ENCODE measurements at places on chromosomes 5 and 9. TPM values are rescaled to one million over a fixed set of nuclear protein-coding genes. Genes with fewer than 3 reads are reported as not detected.
A peak's percentile ranks its signal among the peaks of the same experiment; 100 is the strongest.

DNA sequence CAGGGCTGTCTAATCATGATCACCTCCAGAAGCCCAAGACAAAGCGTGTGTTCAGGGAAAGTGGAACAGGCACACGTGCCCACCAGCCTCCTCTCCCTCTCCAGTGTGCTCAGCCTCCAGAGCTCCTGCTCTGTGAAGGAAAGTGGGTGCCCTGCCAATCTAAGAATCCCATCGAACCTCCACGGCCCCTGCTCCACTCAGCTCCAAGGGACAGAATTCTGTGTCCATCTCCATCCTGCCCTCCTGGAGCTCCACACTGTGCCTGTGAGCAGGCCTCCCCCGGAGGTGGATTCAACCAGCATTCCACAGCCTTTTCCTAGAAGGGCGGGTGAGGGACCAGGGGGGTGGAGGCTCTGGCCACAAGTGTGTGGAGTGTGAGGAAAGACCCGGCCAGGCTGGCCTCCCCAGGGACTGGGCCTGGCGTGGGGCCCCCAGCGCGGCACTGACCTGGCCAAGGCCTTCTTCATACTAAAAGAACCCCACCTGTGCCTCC lies 6.0 kb downstream of the EEIG1 start:
- no peak for DNase-seq

GRCh38 chr5:176883700-176884570 lies 15.2 kb downstream of the HK3 start:
- no peak for DNase-seq

- no peak for DNase-seq
Measured at GRCh38 chr5:110055302-110055701, 365.6 kb downstream of the MAN2A1 start.

GRCh38 chr5:172168311-172168710 lies 19.7 kb downstream of the STK10 start:
- DNase-seq = no peak

DNA sequence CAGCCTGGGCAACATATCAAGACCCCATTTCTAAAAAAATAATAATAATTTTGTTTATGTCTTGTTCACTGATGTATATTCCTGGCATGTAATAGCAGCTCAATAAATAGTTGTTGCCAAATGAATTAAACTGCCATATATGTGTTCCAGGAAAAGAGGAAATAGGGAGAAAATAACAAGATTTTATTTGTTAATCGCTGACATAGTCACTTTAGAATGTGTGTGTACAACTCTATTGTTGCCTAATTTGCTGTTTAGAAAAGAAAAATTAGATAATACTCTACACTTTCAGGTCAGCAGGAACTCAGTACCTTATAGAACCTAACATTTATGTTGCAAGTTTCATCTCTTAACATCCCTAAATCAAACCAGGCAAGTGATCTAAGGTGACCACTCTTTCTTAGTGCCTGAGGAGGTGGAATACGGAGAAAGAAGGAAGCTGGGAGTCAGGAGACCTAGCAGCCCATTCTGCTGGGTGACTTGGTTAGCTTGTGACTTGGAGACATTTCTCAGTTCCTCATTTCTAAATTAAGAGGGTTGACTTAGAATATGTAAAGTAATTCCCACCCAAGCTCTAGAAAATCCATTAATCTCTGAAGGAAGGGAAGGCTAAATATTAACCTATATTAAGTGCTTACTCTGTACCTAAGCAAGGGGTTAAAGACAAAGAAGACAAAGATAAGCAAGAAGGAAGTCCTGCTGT lies 110.3 kb upstream of the IQGAP2 start:
- no peak for DNase-seq

- no peak for DNase-seq
Measured at GRCh38 chr5:141521244-141521781, 32.4 kb downstream of the PCDHGC5 start.

DNA sequence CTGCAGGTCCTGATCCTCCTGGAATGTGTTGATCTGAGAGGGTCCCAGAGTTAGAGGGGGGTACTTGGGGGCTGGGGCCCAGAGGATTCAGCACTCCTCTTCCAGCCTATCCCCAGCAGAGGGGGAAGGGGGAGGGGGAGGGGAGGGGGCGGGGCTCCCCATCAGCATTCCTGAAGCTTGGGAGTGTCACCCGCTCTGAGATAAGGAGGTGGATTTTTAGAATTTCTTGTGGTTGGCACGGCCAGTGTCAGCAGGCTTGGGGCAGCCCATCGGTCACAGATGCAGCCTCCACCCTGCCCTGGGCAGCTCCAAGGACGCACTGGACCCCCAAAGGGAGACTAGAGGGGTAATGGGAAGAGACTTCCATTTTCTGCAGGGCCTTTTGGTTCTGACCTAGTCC lies 5.3 kb downstream of the FGF18 start:
- no peak for DNase-seq

DNA sequence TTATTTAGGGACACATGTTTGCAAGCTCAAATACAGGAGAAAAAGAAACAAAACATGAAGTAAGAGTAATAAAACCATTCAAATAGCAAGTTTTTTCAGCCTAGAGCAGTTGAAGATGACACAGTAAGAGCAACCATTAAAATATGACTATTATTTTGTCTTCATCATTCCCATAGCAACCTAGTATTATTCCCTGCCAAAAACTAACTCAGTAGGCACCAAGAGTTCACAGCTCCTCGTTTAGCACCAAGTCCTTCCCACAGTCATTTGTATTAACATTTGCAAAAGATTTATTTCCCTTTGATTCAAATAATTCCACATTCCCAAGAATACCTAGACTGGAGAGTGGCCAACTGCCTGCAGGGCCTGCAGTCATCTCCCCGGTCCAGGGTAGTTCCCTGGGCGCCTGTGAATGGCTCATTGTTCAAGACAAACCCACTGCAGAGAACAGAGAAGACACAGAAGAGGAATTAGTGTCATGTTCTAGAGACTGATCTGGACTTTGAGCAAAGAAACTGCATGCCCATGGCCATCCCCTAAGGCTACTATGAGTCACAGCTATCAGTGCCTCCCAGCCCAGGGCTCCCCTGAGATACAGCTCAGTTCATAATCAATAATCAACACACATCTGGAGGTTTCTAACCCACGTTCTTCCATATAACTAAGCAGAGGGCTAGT lies 139.1 kb upstream of the MAP3K1 start:
- DNase-seq = no peak

DNA sequence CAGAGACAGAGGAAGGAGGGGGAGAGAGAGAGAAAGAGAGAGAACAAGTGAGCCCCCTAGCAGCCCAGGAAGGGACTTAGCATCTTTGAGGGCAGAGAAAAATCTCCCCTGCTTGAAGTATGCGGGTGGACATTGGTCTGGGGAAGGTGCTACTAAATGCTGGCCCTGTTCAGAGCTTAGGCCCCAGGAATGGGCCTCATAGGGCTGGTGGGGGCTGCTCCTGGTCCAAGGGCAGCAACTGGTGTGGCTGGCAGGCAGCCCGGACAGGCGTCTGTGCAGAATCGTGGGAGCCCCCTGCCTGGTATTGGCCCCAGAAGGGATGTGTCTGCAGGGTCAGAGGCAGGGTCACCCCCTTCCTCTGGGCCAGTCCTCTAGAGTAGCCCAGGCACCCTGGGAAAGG lies 47.8 kb upstream of the SUSD3 start:
- no peak for DNase-seq

- DNase-seq = no peak
Measured at GRCh38 chr5:116585227-116585626, 10.6 kb upstream of the SEMA6A start.

DNA sequence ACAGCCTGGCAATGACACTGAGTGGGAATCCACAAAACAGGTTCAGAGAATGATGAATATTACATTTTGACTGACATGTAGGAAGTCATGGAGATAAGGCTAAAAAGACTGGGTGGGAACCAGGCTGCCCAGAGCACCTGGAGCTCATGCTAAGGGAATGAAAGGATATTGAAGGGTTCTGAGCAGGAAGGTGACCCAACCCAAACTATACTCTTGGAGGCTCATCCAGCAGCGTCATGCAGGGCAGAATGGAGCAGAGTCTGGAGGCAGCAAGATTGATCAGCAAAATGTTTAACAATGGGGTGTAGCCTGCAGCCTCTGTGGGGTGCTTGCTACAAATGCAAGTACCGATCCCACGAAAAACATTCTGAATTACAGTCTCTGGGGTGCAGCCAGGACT lies 120.2 kb downstream of the PSD2 start:
- DNase-seq = no peak

- DNase-seq = no peak
Measured at GRCh38 chr5:55524816-55525215, 9.9 kb downstream of the PLPP1 start.

GRCh38 chr9:114098021-114098935 lies 814 bp downstream of the KIF12 start:
- DNase-seq = no peak

- DNase-seq = no peak
Measured at GRCh38 chr9:138044485-138045383, 167.2 kb downstream of the CACNA1B start.

- DNase-seq = no peak
Measured at GRCh38 chr9:37836386-37836785, 35.8 kb downstream of the DCAF10 start.

DNA sequence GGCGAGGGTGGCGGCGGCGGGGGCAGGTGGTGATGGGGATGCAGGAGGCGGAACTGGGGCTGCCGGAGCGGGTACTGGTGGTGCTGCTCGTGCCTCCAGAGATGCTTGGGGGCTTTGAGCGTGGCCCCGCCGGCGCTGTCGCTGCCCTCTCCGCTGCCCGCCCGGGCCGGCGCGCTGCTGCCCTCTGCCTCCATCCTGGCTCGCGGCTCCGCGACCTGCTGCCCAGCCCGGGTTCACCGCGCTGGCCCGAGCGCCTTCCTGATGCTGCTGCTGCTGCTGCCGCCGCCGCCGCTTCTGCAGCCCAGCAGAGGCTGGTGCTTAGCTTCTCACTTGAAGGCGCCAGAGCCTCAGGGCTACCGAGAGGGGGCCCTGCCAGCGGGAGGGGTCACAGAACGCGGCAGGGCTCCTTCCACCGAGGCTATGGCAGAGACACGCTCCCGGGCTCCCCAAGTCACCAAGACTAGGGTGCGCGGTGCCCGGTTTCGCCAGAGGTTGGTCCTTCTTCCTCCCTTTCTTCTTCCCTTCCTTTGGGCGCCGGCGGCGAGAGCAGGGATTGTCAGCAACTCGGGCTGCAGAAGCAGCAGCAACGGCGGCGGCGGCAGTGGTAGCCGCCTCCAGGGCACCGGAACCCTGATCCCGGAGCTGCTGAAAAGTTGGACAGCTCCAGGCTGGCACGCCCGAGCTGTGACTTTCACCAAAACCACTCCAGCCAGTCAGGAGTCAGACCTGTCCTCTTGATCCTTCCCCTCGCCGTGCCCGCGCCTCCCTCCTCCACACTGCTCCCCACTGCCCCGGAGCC lies at the start of gene PDE4D:
TSS of gene PDE4D (minus strand) at position 298 of the 799 bp plus-strand sequence.
- peak; percentile 22 for DNase-seq

CLINT1 gene
- polyA plus RNA-seq = 60.5 TPM

TRMO gene
- polyA plus RNA-seq = 9.2 TPM

CERCAM gene
- 103 TPM for polyA plus RNA-seq

LCN9 gene
- polyA plus RNA-seq = not detected

UBAC1 gene
- polyA plus RNA-seq = 46.0 TPM

IL4 gene
- polyA plus RNA-seq = not detected

GPX8 gene
- polyA plus RNA-seq = 48.7 TPM

FCN1 gene
- polyA plus RNA-seq = 3.1 TPM

ZNF618 gene
- polyA plus RNA-seq = 13.2 TPM
